ENCODE measurements at places on chromosomes 7 and 10. TPM values are rescaled to one million over a fixed set of nuclear protein-coding genes. Genes with fewer than 3 reads are reported as not detected.

Gene PNLIPRP2
- not detected for total RNA-seq

Gene HPS1
- 29.2 TPM for total RNA-seq

Gene ACHE
- total RNA-seq: 0.51 TPM

Gene ALOX5
- 1.7 TPM for total RNA-seq

Gene UBE2D4
- total RNA-seq: 26.7 TPM

All from epithelial cell of proximal tubule (primary cell).